ENCODE measurements at places on chromosomes 4 and X.

- no peak for DNase-seq
Measured at GRCh38 chr4:37995299-37995821, 35.2 kb downstream of the PTTG2 start.

- no peak for DNase-seq
Measured at GRCh38 chr4:2359591-2360395, 58.7 kb downstream of the ZFYVE28 start.

DNA sequence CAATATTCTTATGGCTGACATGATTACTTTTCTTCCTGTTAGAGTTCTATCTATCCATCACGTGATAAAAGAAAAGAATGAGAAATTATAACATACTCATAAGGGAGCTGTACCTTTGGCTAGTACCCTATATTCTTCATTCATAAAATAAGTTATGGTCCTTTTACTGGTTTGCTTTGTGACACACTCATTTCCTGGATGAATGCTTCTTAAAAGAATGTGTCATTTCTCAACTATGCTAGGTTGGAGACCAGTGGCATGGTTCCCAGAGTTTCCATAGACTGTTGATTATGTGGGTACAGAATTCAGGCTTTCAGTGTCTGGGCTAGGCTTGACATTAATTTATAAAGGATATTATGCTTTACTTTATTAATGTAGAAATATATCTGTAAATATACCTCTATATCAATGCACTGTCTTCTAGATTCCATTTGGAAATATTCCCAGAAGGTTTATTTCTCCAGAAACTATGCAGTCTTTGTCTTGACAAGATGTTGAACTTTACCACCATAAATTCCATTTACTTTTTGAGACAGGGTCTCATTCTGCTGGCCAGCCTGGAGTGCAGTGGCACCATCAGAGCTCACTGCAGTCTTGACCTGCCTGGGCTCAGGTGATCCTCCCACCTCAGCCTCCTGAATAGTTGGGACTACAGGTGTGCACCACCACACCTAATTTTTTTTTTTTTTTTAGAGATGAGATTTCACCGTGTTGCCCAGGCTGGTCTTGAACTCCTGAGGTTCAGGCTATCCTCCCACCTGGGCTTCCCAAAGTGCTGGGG is 23.8 kb downstream of the NUDT6 start:
- peak; percentile 92 for DNase-seq

DNA sequence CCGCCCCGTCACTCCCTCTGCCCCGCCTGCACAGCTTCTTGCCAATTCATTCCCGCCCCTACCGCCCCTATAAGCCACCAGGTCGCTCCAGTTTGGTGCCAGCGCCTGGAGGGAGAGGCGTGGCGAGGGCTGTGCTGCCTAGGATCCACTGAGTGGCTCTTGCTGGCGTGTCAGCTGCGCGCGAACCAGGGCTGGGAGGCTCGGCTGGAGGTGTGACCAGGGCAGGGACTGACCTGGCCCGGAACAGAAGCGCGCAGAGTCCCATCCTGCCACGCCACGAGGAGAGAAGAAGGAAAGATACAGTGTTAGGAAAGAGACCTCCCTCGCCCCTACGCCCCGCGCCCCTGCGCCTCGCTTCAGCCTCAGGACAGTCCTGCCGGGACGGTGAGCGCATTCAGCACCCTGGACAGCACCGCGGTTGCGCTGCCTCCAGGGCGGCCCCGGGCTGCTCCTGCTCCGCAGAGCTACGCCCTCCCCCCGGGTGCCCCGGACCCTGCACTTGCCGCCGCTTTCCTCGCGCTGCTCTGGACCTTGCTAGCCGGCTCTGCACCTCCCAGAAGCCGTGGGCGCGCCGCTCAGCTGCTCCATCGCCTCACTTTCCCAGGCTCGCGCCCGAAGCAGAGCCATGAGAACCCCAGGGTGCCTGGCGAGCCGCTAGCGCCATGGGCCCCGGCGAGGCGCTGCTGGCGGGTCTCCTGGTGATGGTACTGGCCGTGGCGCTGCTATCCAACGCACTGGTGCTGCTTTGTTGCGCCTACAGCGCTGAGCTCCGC is at the start of gene GPR78:
TSS of gene GPR78 (plus strand) at position 72 of the 773 bp plus-strand sequence. CDS start at position 663, 591 bp downstream.
- peak; percentile 51 for DNase-seq

GRCh38 chr4:31366041-31366440 is 645.9 kb downstream of the PCDH7 start:
- peak; percentile 76 for DNase-seq

- DNase-seq: no peak
Measured at GRCh38 chr4:2636331-2636730, 99.9 kb downstream of the FAM193A start.

DNA sequence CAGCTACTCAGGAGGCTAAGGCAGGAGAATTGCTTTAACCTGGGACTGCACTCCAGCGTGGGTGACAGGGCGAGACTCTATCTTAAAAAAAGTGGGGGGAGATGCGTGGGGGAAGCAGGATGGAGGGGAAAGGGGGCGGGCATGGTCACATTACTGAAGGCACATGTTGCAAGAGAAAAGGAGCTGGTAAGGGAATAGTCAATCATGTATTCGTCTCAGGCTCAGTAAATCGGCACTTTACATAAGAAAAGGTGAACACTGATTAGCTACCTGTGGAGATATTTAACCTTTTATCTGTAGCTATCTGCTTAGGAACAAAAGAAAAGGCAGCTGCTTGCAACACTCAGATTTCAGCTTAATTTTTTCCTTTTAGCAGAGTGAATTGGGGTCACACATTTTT is 132.5 kb downstream of the PLS3 start:
- no peak for DNase-seq

- peak; percentile 98 for DNase-seq
Measured at GRCh38 chrX:1452516-1453394, at the start of gene ASMTL. Gene ASMTL (minus strand): TSS chrX:1452909. CDS start chrX:1452840, 69 bp downstream.

- peak; percentile 31 for DNase-seq
Measured at GRCh38 chr4:85964298-85964697, 395.6 kb downstream of the MAPK10 start.

DNA sequence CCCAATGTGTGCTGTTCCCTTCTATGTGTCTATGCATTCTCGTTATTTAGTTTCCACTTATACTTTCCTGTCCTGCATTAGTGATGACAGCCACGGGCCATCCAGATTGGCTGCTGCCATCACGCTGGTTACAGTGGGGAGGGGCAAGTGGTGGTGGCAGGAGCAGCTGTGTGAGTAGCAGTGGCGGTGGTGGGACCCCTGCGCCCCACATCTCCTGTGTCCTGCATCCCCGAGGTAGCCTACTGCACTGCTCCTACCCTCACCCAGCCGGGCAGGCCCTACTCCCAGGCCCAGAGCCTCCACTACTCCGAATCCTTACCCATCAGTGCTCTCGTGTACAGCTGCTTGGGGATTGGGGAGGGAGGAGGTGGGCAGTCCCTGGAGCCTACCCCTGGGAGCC is 798.7 kb upstream of the AGA start:
- DNase-seq: no peak

DNA sequence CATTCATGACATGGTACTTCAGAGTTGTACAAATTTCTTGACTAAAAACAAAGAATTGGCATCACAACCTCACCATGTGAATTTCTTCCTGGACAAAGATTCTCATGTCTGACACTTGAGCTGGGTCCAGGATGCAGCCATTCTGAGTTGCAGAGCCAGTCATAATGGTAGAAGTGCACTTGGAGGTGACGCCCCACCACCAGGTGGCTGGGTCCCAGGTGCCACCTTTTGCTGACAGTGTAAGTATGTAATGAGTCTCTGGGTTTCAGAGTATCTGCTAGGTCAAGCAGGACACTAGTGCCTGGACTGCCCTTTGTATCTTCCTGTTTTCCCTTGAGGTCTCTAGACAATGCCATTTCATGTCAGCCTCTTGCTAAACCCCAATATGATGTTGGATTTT is 36.6 kb upstream of the WDR1 start:
- no peak for DNase-seq

- DNase-seq: peak; percentile 6
Measured at GRCh38 chrX:114798907-114799306, 215.0 kb downstream of the HTR2C start.

GRCh38 chr4:113524096-113524495 is 237.4 kb downstream of the CAMK2D start:
- no peak for DNase-seq

DNA sequence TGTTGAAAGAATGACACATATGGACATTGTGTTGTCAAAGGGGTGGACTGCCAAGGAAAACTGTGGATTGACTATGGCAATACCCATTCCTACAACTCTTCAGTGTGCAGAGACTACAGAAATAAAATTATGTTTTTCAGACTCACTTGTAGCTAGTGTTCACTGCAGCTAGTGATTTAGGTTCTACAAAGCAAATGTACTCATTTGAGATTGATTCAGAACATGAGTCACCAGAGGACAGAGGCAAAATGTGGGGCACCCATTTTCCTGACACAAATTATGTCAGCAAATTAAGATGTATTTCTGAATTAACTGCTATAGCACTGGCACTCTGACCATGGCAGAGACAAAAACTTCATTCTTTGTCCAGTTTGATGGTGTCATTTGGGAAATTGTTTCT is 40.7 kb downstream of the SPCS3 start:
- DNase-seq: no peak

DNA sequence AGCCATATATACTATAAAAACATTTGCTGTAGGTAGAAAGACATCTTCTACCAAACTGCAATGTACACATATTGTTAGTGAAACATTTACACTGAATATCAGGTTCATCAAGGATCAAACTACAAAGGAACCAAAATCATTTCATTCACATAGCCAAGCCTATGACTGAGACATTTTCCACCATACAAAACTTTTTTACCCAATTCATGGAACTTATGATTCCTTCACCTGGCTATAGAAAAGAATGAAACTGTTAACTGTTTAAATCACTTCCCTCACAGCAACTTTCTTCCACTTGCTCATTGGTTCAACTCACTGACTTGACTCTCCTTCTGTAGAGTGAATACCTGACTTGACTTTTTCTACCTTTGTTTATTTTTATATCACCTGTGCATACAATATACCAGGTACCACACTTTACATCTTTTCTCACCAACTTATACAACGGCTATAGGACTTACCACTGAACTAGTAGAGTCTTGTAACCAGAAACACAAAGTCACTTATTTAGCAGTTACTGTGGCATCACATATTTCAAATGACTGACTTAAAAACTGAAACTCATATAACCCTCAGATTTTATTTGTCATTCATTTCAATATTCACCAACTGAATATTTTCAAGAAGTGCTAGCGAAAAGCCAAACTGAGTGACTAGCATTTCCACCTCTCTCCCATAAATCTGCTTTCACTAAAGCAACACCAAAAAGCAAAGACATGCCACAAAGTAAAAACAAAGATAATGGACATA is 30.9 kb downstream of the CAMK2D start:
- DNase-seq: no peak
